ENCODE measurements at places on chromosomes 1 and 21.
A peak's percentile ranks its signal among the peaks of the same experiment; 100 is the strongest.

DNA sequence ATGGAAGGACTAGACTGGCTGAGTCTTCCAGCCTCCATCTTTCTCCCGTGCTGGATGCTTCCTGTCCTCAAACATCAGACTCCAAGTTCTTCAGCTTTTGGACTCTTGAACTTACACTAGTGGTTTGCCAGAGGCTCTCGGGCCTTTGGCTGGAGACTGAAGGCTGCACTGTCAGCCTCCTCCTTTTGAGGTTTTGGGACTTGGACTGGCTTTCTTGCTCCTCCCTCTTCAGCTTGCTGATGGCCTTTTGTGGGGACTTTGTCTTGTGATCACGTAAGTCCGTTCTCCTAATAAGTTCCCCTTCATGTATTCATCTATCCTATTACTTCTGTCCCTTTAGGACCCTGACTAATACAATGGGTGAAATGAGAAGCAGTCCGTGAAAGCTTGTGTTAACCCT lies 196.4 kb downstream of the KAZN start:
- DNase-seq, result no peak

- DNase-seq, result no peak
Measured at GRCh38 chr1:66290761-66291530, 243.0 kb upstream of the SGIP1 start.

GRCh38 chr1:245558069-245558468 lies 403.3 kb downstream of the KIF26B start:
- DNase-seq, result peak; percentile 26

- DNase-seq, result no peak
Measured at GRCh38 chr1:198128533-198128932, 28.3 kb upstream of the NEK7 start.

DNA sequence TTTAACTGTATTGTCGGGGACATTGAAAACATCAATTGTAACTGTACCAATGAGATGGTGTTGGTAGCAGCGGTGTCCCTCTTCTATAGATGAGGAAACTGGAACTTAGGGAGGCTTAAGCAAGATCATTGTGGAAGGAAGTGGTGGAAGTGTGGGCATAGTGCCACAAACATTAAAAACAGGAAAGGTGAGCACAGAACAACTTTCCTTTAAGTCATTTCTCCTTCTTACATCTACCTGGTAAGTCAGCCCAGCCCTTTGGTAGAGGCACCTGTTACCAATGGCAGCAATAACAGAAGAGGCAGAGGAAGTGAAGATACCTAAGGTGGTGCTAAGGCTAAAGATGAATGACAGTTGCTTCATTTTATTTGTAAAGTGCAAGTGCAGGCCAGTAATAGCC lies 12.0 kb upstream of the CTSS start:
- DNase-seq, result no peak

DNA sequence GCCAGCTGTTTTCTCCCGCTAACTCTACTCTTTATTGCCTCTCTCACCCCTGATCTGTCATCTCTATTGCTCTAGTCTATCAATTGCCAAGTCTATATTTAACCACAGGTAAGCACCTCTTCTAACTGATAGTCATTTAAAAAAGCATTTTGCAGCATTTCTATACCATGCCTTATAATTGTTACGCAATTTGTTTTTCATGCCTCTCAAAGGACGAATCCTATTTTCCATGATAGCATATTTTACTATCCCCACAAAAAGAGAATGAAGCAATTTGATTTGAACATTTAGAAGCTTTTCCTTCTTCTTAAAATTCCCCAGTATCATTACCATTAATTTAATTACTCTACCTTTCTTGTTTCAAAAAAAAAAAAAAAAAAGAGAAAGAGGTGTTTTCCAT lies 432.8 kb upstream of the ZP4 start:
- DNase-seq, result no peak

DNA sequence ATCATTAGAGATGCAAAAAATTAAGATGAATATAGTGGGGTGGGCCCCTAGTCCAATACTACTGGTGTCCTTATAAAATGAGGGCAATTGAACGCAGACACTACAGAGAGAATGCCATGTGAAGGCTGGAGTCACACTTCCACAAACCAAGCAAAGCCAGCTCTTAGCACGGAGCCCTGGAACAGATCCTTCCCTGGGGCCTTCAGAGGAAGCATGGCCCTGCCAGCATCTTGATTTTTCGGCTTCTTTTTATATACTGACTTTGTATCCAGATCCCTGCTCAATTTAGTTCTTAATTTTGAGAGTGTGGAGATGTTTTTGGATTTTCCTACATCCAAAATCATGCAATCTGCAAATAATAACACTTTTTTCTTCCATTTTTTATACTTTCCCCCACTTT lies 10.2 kb upstream of the KIAA1614 start:
- no peak for DNase-seq

DNA sequence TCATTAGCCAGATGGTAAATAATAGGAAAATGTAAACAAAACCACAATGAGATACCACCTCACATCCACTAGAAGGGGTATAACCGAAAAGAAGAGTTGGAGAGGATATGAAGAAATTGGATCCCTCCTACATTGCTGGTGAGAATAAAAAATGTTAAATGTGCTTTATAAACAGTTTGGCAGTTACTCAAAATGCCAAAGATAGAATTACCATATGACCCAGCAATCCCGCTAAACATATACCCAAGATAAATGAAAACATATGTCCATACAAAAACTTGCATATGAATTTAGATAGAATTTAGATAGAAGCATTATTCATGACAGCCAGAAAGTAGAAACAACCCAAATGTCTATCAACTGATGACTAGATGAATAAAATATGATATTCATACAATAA lies 4.4 kb upstream of the FMO2 start:
- no peak for DNase-seq

DNA sequence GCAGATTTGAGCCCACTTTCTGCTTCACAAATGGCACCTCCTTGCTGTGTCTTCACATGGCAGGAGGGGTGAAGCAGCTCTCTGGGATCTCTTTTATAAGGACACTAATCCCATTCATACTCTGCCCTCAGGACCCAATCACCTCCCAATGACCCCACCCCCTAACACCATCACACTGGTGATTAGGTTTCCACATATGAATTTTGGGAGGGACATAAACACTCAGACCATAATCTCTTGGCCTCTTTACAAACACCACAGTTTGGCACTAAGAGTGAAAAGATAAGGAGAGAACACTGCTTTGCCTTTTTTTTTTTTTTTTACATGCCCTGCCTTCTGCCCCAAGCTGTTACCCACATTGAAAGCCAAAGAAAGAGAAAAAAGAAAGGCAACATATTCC lies 166.2 kb upstream of the NFIA start:
- DNase-seq, result no peak

DNA sequence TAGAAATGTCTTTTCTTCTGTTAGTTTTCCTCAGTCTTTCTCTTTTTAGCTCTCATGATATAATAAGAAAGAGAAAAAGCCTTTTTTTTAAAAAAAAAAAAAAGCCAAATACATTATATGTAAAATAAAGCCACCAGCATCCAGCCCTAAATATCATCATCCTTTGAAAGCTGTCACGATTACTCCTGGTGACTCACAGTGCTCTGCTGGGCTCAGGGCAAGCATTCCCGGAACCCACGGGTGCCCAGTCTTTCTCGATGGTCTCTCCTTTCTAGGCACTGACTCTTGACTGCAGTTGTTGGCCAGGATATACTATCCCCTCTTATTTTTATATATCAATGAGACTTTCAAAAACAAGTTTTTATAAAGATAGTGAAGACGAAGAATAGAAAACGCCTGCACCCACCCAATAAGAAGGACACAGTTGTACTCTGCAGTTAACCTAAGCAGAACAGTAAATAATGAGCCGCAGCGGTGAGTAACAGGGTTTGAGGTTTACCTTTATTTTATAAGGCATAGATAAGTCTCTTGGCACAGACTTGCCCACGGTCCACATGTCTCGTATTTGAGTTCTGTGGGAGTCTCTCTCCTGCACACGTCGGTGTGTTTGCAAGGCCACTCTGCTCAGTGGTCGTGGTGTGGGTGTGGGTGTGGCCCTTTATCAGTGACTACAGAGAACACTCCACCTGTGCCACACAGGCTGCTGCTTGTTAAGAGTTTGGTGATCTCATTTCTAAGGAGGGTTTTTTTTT lies 15.7 kb upstream of the MX2 start:
- DNase-seq, result no peak

DNA sequence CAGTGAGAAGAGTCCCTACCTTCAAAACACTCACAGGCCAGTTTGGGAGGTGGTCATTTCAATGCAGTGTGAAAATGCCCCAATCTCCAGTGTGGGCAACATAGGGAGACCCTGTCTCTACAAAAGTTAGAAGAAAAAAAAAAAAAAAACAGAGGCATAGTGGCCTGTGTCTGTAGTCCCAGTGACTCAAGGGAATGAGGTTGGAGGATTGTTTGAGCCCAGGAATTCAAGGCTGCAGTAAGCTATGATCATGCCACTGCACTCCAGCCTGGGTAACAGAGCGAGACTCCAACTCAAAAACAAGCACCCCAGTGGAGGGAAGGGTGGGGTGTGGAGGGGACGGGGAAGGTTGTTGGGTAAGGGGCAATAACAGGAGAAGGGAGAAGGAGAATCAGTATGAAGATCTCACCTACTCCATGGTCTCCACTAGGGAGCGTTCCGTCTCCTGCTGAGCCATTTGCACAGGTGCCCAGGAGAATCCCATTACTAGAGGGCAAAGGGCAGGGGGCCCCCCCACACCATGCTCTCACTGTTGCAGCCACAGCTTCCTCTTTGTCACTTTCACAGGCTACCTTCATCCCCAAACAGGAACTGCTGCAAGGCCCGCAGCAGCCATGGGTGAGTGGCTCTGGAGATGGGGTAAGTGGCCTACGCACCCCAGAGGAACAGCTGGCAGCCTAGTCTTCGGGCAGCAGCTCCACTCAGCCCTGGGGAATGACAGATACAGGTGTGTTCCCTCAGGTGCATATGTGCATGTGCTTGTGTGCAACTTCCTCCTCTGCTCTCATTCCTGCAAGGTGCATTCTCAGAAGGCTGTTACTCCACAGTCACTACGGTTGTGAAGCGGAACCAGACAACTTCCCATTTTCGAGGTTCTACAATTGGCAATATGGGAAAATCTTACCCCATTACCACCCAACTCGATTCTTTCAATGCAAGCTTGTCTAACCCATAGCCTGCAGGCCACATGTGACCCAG lies 87.9 kb upstream of the LYST start:
- DNase-seq, result no peak

GRCh38 chr1:1247341-1247913 lies 905 bp upstream of the C1QTNF12 start:
- DNase-seq, result no peak

DNA sequence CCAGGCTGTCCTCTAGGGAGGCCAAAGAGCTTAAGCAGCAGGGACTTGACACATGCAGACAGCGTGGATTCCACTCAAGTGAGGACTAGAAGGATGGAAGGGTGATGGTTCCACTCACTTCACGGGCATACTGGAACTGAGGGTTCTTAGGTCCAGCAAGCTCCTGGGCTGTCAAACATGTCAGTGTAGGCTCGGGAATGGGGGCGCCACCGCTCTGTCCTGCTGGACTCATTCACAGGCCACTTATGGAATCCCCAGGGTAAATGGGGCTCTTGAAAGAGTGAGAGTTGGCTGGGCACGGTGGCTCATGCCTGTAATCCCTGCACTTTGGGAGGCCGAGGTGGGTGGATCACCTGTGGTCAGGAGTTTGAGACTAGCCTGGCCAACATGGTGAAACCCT lies 27.7 kb upstream of the CSF3R start:
- no peak for DNase-seq

DNA sequence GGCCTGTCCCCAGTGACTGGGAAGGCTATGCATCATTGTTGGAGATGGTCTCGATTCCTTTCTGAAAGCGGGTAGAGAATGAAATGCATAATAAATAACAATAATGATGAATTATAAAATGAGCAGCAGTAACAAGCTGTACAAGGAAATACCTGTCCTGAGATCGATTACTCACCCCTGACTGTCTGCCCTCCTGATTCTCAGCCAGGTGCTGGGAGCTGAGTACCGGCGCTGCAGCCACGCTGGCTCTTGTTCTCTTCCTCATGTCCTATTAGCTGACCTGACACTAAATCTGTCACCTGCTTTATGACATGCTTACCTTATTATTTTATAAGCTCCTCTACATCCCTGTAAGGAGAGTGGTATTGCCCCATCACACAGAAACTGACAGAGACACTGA lies 3.4 kb downstream of the AGPAT3 start:
- DNase-seq, result no peak

- no peak for DNase-seq
Measured at GRCh38 chr1:185224132-185224531, 67.2 kb downstream of the SWT1 start.

Measured in HuH-7 (cell line).